ENCODE measurements at places on chromosomes 3 and 15.
A peak's percentile ranks its signal among the peaks of the same experiment; 100 is the strongest.

GRCh38 chr3:40504636-40505430 is 1.0 kb upstream of the ZNF620 start:
- DNase-seq, result peak; percentile 36

GRCh38 chr3:156273111-156273694 is 152.8 kb downstream of the KCNAB1 start:
- DNase-seq, result no peak

DNA sequence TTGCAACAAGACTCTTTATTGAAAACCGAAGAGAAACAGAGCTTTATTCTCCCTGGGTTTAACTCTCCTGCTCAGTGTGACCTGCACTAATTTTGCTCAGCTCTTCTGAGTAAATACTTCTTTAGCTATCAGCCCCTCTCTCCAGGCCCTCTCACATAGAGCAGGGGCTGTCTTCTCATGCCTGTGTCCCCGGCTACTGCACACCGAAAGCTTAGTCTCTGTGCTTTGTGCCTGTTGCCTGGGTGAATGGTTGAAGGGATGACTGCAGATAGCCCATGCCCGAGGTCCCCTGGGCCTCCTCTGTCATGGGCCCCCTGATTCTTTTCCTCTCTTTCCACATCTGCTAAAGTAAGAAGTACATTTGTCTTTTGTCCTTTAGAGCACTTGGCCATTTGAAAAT is 195.9 kb downstream of the GABRG3 start:
- DNase-seq, result no peak

- peak; percentile 52 for DNase-seq
Measured at GRCh38 chr15:70160803-70161565, 63.3 kb upstream of the TLE3 start.

DNA sequence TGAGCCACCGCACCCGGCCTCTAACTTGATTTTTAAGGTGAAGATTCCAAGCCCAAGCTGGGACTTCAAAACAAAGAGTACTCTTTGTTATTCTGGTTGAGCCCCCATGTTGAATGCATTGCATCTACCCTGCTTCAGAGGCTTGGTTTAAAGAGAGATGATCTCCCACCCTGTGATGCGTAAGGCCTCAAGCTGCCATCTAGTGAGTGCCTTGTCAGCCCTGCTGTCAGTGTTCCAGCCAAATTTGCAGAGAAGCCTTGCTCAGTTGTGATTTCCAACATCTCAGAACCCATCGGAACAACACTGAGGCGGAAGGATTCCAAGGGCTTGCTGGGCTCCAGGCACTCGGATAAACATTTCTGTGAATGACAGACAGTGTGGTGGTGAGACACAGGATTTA is 210.7 kb upstream of the RGMA start:
- DNase-seq, result no peak

DNA sequence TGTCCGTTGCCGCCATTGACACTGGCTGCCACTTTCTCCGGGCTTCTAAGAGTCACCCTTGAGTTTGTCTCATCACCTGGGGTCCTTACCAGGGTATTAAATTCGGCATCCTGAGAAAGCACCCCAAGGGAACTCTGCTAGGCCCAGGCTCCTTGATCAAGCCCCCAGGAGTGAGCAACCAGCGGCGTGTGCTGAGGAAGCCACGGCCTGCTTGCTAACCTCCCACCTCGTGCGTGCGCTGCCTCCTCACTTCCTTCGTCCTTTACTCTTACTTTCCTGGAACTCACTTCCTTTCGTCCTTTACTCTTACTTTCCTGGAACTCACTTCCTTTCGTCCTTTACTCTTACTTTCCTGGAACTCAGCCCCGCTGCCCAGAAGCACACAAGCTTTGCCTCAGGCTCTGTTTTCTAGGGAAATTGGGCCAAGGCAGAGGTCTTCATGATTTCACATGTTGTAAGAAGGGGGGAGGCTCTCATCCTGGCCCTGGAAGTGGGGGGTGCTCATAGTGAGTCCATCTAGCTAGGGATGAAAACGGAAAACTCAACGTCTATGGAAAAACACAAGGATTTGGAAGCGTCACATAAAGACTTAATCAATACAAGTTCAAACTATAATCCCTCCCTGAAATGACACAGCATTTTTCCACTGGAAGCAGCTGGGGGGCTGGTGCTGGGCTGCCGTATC is 36.7 kb upstream of the BDH1 start:
- no peak for DNase-seq

DNA sequence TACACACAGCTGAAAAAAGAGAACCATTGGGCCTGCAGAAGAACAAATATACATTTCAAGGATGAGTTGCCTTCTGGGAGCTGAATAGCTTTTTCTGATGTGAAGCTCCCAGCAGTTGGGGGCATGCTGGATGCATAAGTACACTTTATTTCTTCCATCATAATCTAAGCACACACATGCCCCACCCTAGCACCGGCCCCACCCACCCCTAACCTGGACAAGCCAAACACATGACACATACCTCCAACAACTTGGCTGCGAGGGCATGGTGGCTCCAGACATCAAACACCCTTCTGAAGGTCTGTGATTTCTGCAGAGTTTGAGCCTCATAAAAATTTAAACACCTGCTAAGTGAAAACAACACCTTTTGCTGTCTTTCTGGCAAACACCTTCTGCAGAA is 307.2 kb upstream of the TRIM42 start:
- DNase-seq, result no peak

Data from upper lobe of left lung (tissue), 6 donors.